ENCODE measurements at places on chromosomes 4 and X. TPM values are rescaled to one million over a fixed set of nuclear protein-coding genes. Genes with fewer than 3 reads are reported as not detected.

- peaks cover 7% of the 10 kb centered on the region for H3K4me1 ChIP-seq
- H3K4me3 ChIP-seq: no peak overlapping the region
- peaks cover 4% of the 10 kb centered on the region for H3K27me3 ChIP-seq
- no peak for DNase-seq
Measured at GRCh38 chr4:101621120-101621519, 169.4 kb upstream of the BANK1 start.

GRCh38 chrX:46327566-46328115 lies 217.6 kb downstream of the ZNF674 start:
- H3K36me3 ChIP-seq: no peaks in the 10 kb centered on the region
- H3K27me3 ChIP-seq: no peaks in the 10 kb centered on the region
- peak overlapping the region; percentile 39 for H3K4me3 ChIP-seq
- peaks cover 35% of the 10 kb centered on the region for H3K4me1 ChIP-seq
- peak overlapping the region; percentile 95 for H3K27ac ChIP-seq

DMRTC1 gene
- not detected for total RNA-seq

ZFP42 gene
- 0.51 TPM for total RNA-seq

DUSP9 gene
- total RNA-seq: 0.77 TPM

- H3K4me3 ChIP-seq: no peak overlapping the region
- H3K36me3 ChIP-seq: no peaks in the 10 kb centered on the region
- H3K27ac ChIP-seq: no peak overlapping the region
- DNase-seq: no peak
Measured at GRCh38 chrX:105114554-105115130, 105.9 kb downstream of the TEX13A start.

DNA sequence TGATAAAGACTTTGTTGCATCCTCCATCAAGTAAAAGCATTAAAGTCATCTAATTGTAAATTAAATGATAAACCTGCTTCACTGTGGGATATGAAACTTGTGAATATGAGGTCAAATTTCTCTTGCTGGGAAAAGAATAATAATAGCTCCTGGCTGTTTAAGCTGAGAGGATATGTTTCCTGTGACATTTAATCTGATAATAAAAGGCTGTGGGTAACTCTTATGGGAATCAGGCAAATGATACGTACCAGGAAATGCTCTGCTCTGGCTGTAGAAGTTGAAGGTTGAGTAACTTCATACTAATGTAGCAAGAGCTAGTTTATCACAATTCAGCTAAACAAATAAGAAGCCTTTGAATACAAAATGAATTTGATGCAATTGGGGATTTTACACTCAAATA lies 574.6 kb downstream of the RAPGEF2 start:
- H3K4me1 ChIP-seq: no peaks in the 10 kb centered on the region
- H3K27me3 ChIP-seq: peaks cover 18% of the 10 kb centered on the region
- no peak overlapping the region for H3K4me3 ChIP-seq
- DNase-seq: no peak

DNA sequence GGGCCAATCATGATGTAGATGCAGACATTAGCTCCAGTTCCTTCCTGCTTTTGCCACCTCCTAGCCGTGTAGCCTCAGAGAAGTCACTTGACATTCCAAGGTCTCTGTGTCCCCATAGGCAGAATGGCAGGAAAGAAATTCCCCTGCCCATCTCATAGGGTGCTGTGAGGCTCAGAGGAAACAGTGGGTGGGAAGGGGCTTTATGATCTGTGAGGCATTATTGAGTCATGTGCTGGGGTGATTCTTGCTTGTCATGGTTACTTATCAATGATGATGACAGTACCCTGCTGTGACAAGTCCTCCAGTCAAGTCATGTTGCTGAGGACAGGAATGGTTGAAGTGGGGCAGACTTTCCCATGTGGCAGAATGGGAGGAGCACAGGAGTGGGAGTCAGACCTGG lies 63.7 kb downstream of the MSX1 start:
- no peak for DNase-seq
- H3K27me3 ChIP-seq: peaks cover 52% of the 10 kb centered on the region
- no peaks in the 10 kb centered on the region for H3K4me1 ChIP-seq
- H3K4me3 ChIP-seq: no peak overlapping the region
- H3K27ac ChIP-seq: no peak overlapping the region
- H3K36me3 ChIP-seq: peaks cover 4% of the 10 kb centered on the region

DNA sequence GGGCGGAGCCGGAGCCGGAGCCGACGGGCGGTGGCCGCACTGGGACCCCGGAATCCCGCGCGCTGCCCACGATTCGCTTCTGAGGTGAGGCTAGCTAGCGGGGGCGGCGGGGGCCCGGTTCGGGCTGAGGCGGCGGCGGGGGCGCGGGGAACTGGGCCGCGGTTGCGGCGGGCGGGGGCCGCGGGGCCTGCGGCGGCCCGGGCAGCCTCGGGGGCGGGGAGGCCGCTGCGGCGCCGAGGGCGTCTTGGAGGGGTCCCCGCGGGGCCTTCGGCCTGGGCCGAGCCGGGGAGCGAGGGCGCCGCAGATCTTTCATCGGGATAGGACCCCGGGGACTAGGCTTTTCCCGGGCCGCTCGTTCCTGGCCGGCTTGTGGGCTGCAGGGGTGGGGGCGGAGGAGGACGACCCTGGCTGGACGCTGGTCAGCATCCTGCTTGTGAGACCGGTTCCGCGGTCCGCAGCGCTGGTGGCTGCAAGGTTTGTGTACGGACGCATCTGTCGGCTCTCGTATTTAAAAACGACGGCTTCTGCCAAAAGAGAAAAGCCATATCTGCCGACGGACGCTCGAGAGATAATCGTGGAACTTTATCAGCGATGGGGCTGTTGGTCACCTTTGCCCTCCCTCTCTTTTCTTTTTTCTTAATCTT lies 419 bp downstream of the ADD1 start:
- peak overlapping the region; percentile 91 for H3K4me3 ChIP-seq
- peaks cover 3% of the 10 kb centered on the region for H3K36me3 ChIP-seq
- peak overlapping the region; percentile 86 for H3K27ac ChIP-seq
- H3K4me1 ChIP-seq: peaks cover 42% of the 10 kb centered on the region

- DNase-seq: no peak
- no peaks in the 10 kb centered on the region for H3K4me1 ChIP-seq
- no peaks in the 10 kb centered on the region for H3K36me3 ChIP-seq
- no peak overlapping the region for H3K4me3 ChIP-seq
Measured at GRCh38 chr4:55051532-55051931, 73.9 kb downstream of the KDR start.

- no peak overlapping the region for H3K4me3 ChIP-seq
- no peaks in the 10 kb centered on the region for H3K36me3 ChIP-seq
- H3K27ac ChIP-seq: no peak overlapping the region
Measured at GRCh38 chr4:118936406-118936805, 47.8 kb downstream of the SYNPO2 start.

- no peaks in the 10 kb centered on the region for H3K27me3 ChIP-seq
- H3K4me1 ChIP-seq: peaks cover 35% of the 10 kb centered on the region
- DNase-seq: no peak
Measured at GRCh38 chr4:6914448-6914847, 4.8 kb downstream of the TBC1D14 start.

- no peak overlapping the region for H3K27ac ChIP-seq
- H3K4me3 ChIP-seq: no peak overlapping the region
- peaks cover 71% of the 10 kb centered on the region for H3K27me3 ChIP-seq
- DNase-seq: no peak
- H3K4me1 ChIP-seq: peaks cover 8% of the 10 kb centered on the region
Measured at GRCh38 chr4:13534344-13535063, 9.8 kb downstream of the NKX3-2 start.

CHIC1 gene
- 7.4 TPM for total RNA-seq

JCHAIN gene
- not detected for total RNA-seq

DNA sequence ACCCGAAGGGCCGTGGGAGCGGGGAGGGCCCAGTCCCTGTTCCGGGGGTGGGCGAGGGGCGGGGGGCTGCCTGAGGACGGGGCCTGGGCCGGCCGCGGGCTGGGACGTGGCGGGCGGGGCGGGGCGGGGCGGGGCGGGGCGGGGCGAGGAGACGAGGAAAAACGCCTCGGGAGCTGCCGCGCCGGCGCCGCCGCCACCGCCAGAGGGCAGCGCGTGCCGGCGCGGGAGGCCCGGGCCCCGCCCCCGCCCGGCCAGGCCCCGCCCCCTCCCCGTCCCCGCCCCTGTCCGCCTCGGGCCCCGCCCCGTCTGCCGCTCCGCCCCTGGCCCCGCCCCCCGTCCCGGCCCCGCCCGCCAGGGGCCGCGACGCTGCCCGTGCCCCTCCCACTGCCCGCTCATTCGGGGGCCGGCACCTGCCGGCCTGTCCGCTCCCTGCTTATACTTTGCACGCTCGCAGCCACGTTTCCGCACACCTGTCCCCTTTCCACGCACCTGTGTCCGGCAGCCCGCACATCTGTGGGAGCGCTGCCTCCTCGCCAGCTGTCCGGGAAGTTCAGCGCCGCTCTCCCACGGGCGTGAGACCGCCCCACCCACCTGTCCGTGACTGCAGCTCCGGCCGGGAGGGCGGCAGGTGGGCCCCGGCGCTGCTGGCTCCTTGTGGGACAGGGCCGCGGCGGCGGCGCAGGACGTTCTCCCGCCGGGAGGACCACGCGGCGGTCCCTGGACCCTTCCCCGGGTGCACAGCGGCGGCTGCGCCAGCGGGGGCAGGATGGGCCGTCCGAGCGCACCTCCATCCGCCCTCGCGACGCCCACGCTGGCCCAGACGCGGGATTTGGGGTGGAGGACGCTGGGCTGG lies 1.7 kb upstream of the FGFRL1 start:
- H3K36me3 ChIP-seq: peaks cover 4% of the 10 kb centered on the region
- H3K4me3 ChIP-seq: peak overlapping the region; percentile 73
- H3K27ac ChIP-seq: peak overlapping the region; percentile 80

GPR173 gene
- total RNA-seq: 8.5 TPM

All from chondrocyte (in vitro differentiated cells).